Bronchial smooth muscle cell (primary cell): ENCODE measurements at places on chromosomes 3 and 15. TPM values are rescaled to one million over a fixed set of nuclear protein-coding genes. Genes with fewer than 3 reads are reported as not detected.

Gene NTRK3
- total RNA-seq = not detected in 2 replicates

Gene RAB6B
- 0.16 and 0.52 TPM in 2 replicates for total RNA-seq

Gene CFAP161
- total RNA-seq = 0.16 and 0.17 TPM in 2 replicates

Gene OCA2
- total RNA-seq = not detected in 2 replicates

Gene THAP10
- 1.3 and 1.5 TPM in 2 replicates for total RNA-seq
